ENCODE measurements at places on chromosomes 2 and 18.
A peak's percentile ranks its signal among the peaks of the same experiment; 100 is the strongest.

- peak; percentile 16 for DNase-seq
Measured at GRCh38 chr18:22293417-22293816, 124.0 kb downstream of the GATA6 start.

DNA sequence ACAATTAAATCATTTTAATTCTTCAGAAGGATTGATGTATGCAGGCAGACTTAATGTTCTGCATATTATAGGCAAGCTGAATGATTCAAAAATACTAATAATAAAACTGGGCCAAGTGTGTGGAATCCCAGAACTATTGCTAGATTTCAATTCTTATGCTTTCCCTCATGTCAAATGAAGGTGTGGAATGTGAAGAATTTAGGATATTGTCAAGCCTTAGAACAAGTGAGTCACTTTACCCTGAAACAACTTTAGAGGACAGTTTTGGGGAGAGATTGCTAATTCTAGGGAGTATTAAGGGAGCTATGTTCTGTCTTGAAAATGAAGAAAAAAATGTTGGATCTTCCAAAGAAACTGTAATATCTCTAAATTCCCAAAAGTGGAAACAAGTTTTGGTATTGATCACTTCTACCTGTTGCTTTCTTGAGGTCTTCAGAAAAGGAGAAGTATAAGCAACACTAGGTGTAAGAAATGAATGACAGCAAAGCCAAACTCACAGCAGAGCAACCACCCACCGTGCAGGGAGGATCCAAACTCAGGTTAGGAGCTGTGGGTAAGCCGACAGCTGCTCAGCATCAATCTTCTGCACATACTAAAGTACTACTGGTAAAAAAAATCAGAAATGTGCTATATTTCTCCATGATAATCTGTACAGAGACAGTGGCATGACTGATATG lies 818.1 kb downstream of the SLC4A3 start:
- peak; percentile 71 for DNase-seq

DNA sequence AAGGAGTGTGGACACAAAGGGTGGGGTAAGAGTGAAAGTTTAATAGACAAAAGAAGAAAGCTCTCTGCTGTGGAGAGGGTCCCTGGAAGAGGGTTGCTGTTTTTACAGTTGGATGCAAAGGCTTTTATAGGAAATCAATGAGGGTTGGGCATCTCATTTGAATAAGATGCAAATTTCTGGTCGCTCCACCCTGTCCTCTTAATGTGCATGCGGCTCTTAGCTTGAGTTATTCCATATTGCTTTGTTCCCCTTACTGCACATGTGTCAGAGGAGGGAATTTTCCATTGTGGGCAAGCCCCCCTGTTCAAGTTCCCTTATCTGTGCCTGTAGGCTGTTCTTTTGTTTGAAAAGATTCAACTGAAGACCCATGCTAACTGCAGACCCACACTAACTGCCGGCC lies 326.5 kb downstream of the BCL11A start:
- no peak for DNase-seq

DNA sequence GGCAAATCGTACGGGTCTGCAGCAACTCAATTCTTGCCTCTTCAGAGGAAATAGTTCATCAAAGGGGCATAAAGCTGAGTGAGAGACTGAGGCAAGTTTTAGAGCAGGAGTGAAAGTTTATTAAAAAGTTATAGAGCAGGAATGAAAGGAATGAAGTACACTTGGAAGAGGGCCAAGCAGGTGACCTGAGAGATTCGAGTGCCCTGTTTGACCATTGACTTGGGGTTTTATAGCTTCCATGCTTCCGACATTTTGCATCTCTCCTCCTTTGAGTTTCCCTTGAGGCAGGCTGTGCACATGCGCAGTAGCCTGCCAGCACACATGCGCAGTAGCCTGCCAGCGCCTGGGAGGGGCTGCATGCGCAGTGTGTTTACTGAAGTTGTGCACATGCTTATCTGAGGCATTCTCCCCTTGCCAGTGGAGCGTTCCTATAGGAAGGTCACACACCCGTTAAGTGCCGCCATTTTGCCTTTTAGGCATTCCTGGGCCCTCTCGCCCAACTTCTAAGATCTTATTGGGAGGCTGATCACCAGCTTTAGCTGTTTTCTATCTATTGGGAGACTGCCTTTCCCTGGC lies 265.5 kb upstream of the MGAT5 start:
- DNase-seq: no peak

- no peak for DNase-seq
Measured at GRCh38 chr2:118153433-118153832, 65.2 kb downstream of the INSIG2 start.

DNA sequence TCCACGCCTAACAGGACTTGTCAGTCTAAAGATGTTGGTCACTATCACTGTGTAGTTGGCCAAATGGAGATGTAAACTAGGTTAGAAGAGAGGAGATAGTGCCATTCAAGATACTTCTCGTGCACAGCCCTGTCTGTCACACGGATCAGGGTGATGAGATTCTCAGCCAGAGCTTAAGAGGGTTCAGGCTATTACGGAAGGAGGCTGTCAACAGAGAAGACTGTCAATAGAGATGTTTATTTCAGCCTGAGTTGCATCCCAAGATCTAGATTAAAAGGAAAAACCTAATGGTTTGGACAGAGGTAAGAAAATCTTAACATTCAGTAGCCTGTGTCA lies 83.4 kb downstream of the AAK1 start:
- DNase-seq: no peak

DNA sequence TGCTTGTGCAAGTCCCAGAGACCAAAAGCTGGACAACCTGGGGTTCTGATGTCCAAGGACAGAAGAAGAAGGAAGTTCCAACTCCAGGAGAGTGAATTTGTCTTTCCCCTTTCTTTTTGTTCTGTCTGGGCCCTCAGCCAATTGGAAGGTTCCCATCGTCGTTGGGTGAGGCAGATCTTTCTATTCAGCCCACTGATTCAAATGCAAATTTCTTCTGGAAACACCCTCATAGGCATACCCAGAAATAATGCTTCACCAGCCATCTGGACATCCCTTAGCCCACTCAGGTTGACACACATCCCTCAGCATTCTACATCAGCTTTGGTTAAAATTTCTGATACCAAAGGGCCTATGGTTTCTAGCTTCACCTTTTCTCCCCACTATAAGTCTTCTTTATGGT lies 156.5 kb downstream of the SP3 start:
- DNase-seq: no peak

Measured in EL (cell line).